ENCODE measurements at places on chromosomes 7 and 10. TPM values are rescaled to one million over a fixed set of nuclear protein-coding genes. Genes with fewer than 3 reads are reported as not detected.

DNA sequence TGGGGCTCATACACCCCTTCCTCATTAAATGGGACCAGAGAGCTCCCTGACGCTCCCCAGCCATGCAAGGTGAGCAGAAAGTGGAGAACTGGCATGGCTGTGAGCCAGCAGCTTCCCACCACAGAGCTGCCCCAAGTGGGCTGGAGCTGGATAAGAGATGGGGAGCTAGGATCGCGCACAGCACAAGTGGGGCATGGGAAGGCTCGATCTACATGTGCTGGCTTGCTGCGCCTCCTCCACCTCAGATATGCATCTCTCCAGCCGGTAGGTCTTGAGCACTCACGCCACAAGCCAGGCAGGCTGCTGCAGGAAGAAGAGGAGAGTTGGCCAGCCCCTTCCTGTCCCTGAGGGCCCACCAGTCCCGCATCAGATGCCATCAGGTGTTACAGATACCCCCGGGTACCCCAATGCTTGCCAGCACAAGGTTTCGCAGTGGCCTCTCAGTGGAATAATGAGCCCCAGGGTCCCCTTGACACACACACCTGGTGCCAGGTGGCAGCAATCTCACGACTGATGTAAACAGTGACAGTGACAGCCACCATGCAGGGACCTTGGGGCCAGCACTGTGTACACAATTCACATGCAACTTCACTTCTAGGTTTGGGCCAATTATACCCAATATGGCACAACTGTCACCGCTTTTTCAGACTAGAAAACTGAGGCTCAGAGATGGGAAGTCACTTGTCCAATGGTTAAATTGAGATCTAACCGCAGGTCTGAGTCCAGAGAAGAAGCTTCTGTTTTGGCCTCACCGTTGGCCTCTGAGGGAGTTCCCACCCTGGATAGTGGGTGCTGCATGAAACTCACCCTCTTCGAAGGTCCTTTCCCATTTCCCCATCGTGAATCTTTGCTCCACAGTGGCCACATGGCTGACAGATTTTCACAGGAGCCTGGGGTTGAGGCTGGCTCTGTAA lies 79.3 kb downstream of the OAT start:
- DNase-seq: no peak

DNA sequence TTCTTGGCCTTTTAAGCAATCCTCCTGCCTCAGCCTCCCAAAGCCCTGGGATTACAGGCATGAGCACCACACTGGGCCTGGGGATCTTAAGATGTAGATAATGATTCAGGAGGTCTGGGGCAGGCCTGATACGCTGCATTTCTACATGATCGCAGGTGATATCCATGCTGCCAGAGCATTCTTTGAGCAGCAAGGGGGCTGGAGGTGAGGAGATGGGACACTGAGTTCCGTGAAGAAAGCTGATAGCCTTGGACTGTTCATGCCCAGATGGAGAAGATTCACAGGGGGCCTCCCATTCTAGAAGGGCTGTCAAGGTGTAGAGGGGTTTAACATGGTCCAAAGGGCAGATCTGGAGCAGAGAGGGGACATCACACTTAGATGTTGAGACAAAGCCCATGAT lies 480.3 kb downstream of the RPS24 start:
- DNase-seq: no peak

DNA sequence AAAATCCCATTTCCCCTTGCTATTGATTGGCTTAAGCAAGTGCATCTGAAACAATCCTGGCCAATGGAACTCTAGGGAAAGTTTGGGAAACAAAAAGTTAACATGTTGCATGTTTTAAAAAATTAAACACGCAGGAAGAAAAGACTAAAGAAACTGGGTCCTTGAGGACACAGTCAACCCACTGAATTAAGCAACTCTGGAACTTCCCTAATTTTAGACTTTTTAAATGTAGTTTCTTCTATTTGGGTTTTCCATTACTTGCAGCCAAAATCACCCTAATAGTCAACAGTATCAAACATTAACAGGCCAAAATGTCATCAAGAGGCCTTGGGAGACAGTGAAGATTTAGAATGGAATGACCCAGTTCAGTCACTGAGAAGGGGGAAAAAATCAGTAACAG lies 40.6 kb downstream of the OSBPL3 start:
- DNase-seq: no peak

GRCh38 chr10:88196291-88196690 lies 332.9 kb downstream of the PTEN start:
- no peak for DNase-seq

DNA sequence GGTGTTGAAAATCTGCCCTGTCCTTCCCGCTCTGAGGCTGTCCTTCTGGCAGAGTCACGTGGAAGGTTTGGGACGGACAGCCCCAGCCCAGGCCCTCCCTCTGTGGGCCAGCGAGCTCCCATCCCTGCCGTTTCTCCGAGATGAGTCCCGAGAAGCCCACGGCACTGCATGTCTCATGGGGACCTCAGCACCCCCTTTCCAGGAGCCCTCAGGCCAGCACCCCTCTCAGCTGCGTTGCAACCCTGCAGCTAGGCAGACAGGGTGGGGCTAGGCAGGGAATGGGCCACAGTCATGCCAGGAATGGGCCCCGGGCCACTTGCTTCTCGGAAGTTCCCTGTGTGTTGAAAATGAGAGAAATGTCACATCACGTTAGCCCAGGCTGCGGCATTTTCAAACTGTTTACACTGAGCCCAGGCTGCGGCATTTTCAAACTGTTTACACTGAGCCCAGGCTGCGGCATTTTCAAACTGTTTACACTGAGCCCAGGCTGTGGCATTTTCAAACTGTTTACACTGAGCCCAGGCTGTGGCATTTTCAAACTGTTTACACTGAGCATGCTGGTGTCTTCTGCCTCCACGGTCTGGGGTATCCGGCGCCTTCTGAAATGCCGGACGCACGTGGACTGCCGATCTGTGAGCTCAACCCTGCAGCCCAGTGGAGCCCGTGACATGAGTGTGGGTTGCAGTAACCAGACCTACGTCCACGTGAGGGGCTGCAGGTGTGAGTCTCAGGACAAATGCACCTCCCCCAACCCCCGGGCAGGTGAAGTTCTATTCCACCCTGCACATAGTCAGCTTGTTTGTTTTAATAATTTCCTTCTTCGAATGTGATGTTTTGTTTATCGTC lies 42.6 kb downstream of the FAM20C start:
- no peak for DNase-seq

- peak; percentile 59 for DNase-seq
Observed at GRCh38 chr7:140003913-140004382, 58.8 kb downstream of the PARP12 start.

- DNase-seq: peak; percentile 13
Observed at GRCh38 chr7:132141109-132141508, 435.2 kb downstream of the PLXNA4 start.

DNA sequence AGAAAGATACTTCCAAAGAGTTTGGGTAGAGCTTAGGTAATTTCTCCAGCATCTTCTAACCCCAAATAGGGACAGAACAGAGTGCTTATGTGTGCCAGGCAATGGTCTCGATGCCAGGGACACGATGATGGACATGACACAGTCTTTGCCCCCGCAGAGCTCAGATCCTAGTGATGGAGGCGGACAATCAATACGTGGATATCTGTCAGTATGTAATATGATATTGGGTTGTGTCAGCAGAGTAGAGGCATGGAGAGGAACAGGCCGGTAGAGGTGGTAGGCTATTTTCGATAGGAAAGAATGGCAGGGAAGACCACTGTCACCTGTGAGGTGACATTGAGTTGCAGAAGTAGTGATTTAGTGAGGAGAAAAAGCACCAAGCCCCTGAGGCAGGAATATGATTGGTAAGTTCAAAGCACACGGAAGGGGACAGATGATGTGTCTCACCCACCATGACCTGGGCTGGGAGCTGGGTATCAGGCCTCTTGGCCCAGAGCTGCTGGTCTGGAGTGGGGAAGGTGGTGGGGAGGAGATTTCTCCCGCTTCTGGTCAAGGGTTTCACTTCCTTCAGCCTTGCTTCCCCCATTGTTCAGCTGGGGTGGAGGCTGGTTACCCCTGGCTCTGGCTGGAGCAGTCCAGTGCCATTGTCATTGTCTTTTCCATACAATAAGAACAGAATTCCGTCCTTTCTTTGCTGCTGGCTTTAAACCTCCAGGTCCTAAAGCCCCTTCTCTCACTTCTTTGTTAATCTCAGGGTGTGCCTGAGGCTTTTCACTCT lies 36.0 kb upstream of the SRGN start:
- DNase-seq: no peak

DNA sequence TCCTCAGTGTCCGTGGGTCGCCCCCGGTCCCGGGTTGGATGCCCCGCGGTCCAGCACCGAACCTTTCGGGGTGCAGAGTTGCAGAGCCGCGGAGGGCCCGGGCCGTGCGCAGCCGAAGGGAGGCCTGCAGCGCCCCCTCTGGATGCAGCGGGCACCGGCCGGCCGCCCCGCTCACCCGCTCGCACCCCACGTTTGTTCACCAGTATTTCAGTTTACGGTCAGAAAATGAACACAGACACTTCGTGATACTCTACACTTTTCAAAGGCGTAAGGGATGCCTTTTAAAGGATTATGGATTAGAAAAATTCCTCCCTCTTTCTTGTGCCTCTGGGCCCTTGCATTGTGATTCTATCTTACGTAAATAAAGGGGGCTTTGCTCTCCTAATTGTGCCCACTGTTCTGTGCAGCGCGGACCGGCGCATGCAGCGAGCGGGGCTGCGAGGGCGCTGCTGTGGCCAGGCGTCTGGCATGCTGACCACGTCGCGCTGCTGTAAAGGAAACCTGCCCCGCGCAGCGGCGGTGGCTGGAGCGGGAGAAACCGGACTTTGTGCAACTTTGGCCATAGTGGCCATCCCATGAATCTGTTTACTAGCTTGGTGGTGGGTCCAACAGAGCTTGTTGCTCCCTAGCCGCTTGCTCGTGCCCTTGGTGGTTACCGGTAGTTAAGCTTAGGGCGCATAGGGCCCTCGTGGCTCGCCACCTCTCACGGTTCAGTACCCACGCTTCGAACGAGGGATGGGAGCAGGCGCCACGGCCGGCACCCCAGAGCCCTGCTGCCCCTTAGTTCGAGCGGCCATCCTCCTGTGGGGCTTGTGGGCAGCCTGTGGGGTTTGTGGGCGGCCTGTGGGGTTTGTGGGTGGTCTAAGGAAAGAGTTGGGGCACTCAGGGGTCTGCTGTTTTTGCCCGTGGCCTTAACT lies 739 bp upstream of the MEST start:
- no peak for DNase-seq

- DNase-seq: no peak
Observed at GRCh38 chr10:93601146-93601773, at the start of gene RBP4. TSS of gene RBP4 (minus strand) at chr10:93601235. CDS start at chr10:93601028, 207 bp downstream.

DNA sequence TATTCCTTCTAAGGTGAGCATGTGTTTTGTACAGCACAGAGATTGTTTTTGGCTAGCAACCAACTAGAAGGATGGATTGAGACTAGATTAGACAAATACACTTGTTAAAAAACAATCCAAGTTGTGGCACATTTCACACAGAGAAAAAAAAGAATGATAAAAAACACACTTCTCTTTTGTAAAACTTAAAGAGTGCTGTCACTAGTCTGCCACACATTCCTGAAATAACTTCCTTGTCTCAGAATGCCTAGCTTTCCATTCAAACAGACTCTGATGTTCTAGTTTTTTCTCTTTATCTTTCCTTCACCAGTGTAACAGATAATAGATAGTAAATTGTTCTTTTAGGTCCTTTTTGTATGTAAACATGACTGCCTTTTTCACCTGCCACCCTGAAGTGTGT lies 11.4 kb downstream of the DLD start:
- no peak for DNase-seq

GRCh38 chr10:3595736-3596135 lies 189.3 kb downstream of the KLF6 start:
- no peak for DNase-seq

GRCh38 chr7:1992554-1992953 lies 240.2 kb downstream of the MAD1L1 start:
- no peak for DNase-seq

DNA sequence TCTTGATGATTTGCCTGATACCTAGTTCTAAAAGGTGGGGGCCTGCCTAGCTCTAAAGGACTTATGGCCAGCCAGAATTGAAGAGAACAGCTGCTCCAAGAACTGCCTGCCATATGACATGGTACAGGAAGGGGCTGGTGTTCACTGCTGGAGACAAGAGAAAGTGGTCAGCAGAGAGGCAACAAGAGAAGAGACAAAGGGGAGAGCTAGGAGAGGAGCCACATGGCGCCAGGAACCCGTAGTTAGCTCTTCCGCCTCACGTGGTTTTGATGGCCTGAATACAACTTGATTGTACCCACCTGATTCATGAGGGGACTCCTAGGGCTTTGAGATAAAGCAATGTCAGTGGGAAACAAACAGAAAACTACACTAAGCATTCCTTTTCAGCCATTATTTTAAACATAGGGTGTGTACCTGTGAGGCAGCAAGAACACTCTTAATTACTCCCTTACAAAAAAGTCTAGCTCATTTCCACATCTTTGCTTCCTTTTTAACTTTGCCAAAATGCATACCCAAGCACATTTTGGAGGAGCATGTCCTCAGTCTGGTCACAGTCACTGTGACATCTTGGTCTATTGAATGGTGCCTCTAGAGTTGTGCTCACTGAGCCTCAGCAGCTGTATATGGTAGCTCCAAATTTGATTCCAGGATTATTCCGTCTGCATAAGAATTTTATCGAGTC lies 71.6 kb downstream of the CCDC71L start:
- DNase-seq: no peak

DNA sequence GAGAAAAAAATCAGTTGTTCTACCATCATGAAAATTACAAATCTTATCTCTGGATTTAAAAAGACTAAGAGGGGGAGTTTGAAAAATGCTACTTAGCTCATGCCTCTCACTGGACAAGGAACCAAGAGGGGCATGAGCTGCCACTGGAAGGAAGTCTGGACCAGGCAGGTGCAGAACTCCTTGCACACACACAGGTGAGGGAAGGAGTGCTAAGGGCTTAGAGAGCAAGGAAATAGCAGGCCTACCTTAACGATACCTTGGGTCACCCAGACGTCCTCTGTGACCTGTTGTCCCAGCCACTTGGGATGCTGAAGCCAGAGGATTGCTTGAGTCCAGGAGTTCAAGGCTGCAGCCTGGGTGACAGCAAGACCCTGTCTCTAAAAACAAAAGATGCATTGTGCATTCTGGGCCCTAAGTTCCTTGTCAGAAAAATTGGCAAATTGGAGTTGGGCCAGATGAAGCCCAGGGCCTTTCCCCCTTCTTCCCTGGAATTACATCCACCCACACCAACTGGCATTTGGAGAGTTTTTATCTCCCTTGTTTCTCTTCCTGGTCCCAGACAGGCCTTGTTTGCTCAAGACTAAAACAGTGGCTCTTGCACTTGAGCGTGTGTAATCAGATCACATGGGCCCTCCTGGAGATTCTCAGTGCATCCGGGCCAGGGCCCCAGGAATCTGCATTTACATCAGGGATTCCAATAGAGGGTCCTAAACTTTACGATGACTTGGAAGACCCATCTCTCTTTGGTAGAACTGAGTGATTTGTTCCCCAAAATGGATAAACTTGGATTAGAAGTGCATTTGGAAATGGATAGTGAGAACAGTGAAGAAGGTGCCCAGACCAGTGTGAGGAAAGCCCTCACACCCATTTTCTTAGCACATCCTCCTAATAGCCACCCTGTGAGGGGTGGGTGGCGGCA lies 3.0 kb downstream of the DDIT4 start:
- no peak for DNase-seq

- DNase-seq: no peak
Observed at GRCh38 chr10:49007129-49007528, 67.5 kb upstream of the LRRC18 start.

- no peak for DNase-seq
Observed at GRCh38 chr10:9824631-9825071, 1193.0 kb upstream of the CELF2 start.

AKR1E2 gene
- not detected for total RNA-seq

ZNF12 gene
- total RNA-seq: 16.4 TPM

AKR1C1 gene
- 3.1 TPM for total RNA-seq

CC2D2B gene
- not detected for total RNA-seq

HMX2 gene
- 0.06 TPM for total RNA-seq

NDUFA5 gene
- total RNA-seq: 67.6 TPM

HTR7 gene
- total RNA-seq: 16.8 TPM

TCF7L2 gene
- 9.6 TPM for total RNA-seq

HOGA1 gene
- total RNA-seq: 0.53 TPM

SPDYE16 gene
- total RNA-seq: not detected

APBB1IP gene
- not detected for total RNA-seq
